ENCODE measurements at places on chromosomes 16 and 17.

DNA sequence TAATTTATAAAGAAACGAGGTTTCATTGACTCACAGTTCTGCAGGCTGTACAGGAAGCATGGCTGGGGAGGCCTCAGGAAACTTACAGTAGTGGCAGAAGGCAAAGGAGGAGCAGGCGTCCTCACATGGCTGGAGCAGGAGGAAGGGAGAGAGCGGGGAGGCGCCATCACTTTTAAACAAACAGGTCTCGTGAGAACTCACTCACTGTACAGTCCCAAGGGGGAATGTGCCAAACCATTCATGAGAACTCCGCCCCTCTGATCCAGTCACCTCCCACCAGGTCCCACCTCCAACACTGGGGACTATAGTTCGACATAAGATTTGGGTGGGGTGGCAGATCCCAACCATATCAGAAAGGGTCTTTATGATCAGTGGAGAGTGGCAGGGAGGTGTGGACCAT lies 392.4 kb upstream of the TNRC6C start:
- DNase-seq, result no peak

DNA sequence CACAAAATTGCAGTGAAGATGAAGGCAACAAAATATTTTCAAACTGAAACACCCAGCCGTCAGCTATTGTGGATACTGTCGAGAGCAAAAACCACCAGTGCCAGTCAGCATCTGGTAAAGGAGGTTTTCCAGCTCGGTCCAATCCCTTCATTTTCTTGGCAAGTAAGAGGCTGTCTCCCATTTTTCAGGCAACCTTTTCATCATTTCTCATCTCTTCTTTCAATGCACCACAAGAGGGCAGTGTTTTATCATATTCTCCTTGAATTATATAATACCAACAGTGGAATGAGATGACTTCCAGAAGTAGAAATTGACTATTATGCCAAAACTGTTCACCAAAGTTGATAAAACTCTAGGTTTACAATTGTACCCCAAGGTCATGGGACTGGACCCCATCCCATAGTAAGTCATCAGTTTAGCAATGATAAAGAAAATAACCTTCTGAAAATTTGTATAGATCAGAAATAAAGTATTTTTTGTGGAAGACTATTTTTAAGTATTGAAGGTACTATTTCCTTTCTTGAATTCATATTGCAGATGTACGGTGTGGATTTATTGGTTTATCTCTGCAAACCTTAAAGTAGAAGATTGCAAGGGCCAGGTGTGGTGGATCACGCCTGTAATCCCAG lies 16.8 kb downstream of the NQO1 start:
- peak; percentile 75 for DNase-seq

- DNase-seq, result no peak
These were observed 29.3 kb upstream of the CIBAR2 start for GRCh38 chr16:85141491-85142128.

DNA sequence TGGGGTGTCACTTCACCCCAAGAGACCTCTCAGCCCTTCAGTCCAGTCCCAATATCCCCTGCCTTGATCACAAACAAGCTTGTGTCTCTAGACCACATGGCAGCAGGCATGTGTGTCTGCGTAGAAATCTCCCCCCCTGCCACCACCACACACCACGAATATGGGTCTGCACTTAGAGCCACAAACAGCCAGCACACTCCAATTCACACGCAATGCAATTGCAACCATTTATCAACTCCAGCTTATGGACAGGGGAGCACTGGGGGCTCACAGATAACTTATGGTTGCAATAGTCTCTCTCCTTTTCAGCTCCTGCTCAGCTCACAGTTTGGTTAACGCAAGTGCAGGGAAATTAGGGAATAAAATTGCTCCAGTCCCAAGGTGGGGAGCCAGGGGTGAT lies 2.6 kb downstream of the HOXB9 start:
- no peak for DNase-seq

DNA sequence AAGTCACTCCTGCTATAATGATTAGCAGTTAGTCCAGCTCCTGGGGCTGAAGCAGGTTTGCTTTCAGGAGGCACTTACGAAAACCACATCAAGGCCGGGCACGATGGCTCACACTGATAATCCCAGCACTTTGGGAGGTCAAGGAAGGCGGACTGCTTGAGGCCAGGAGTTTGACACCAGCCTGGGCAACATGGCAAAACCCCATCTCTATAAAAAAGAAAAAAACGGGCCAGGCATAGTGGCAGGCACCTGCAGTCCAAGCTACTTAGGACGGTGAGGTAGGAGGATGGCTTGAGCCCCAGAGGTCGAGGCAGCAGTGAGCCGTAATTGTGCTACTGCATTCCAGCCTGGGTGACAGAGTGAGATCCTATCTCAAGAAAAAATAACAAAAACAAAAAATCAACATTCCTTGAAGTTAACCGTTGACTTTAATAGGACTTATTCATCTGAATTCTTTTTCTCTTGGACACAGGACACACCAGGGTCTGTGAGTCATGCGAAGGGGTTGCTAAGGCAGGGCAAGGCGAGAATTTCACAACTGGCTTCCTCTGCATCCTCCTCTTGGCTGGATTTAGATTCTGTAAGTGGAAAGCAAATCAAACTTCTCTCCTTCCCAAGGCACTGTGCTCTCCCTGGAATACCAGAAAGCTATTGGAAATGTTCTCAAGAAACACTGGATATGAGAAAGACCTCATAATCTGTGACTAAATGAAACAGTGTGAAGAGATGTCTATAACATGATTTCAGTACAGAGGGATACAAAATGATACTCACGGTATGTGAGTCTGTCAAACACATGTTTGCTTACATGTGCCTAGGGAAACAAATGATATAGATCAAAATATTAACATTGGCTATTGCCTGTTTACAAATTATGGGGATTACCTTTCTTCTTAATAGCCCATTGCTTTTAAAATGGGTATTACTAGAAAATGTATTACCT lies 99.5 kb downstream of the SYCE1L start:
- DNase-seq, result no peak

GRCh38 chr16:715477-716199 lies 720 bp downstream of the METRN start:
- no peak for DNase-seq

- no peak for DNase-seq
These were observed 394.8 kb downstream of the SLC39A11 start for GRCh38 chr17:72697602-72698146.

DNA sequence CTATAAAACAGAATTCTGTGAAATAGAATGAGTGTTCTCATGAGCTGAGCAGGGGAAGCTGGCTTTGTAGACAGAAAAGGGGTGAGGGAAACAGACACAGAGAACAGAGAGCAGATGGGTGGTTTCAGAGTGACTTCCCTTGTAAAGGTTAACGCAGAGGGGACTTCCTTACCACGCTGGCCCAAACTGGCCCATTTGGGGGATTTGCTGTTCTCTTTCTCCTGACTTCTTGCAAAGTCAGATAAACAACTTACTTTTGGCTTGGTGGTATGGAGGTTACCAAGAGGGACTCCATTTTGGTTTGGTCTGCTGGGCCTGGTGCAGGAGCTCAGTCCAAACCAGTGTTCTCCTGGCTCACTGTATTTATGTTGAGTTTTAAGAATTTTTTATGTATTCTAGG lies 48.4 kb downstream of the SEC14L1 start:
- DNase-seq, result no peak

Measured in NCI-H1694 treated with DMSO at 0.1 percent for 48 hours (cell line).